ENCODE measurements at places on chromosomes 2 and 18. TPM values are rescaled to one million over a fixed set of nuclear protein-coding genes. Genes with fewer than 3 reads are reported as not detected.

The UGT1A3 gene
- 0.30 TPM for total RNA-seq

GRCh38 chr2:234156326-234156725 lies 105.8 kb downstream of the SPP2 start:
- DNase-seq = no peak

- DNase-seq = no peak
Measured at GRCh38 chr2:145688156-145688555, 1168.2 kb upstream of the ZEB2 start.

- no peak for DNase-seq
Measured at GRCh38 chr2:62472312-62472711, 33.7 kb downstream of the TMEM17 start.
